ENCODE measurements at places on chromosomes 5 and 9. TPM values are rescaled to one million over a fixed set of nuclear protein-coding genes. Genes with fewer than 3 reads are reported as not detected.

LRRC19 gene
- total RNA-seq = not detected

GRCh38 chr9:112378328-112379176 is 1.4 kb upstream of the HSDL2 start:
- DNase-seq = no peak

DNA sequence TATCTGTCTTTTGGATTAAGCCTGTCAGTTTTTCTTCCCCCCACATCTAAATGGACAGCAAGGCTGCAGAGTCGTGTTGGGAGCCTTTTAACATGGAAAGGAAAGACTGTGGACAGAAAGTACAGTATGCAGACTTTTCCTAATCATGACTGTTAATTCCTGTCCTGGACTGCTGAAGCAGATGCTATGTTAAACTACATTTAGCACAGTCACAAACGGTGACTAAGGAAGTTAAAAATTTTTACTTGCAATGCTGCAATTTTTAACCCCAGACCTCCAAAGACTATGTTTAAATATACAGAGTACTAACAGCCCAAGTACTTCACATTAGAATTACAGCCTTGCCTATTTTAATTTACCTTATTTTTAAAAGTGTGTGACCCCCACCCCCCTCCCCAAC is 51.8 kb downstream of the ELAVL2 start:
- no peak for DNase-seq

PDCD1LG2 gene
- 1.7 TPM for total RNA-seq

BNC2 gene
- total RNA-seq = 16.4 TPM

CSF1R gene
- 52.8 TPM for total RNA-seq

Measured in left lung (tissue), 14 donors.